ENCODE measurements at places on chromosomes 3 and 15.

GRCh38 chr15:71501344-71502076, 308.8 kb upstream of the NR2E3 start:
- DNase-seq = no peak

GRCh38 chr15:77753281-77753873, 120.7 kb upstream of the LINGO1 start:
- DNase-seq = no peak

DNA sequence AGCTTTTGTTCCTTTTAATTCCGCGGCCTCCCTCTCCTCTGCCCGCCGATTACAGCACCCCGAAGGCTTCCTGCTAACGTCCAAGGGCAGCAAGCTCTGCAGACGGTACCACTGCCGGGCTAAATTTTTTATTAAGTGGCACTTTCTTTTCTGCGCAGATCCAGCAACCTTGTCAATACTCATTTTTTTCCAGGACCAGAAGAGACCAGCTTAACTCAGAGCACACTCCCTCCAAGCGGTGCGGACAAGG, 542 bp upstream of the MEIS2 start:
- no peak for DNase-seq

GRCh38 chr3:95272781-95273180, 1209.9 kb downstream of the NSUN3 start:
- DNase-seq = no peak

DNA sequence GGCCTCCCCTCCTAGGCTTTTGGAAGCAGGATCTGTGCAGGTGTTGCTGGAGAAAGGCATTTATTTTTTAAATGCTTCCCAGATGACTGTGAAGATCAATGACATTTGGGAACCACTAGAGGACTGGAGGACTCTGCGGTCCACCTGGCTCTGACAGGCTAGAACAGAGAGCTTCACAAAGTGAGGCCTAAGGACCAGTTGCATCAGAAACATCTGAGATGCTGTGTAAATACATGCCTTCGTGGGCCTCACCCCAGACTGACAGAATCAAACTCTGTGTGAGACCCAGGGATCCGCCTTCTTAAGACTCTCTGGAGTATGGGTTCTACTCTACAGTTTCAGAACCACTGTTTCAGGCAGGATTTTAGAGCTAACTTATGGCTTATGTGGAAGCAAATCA, 105.0 kb upstream of the ICE2 start:
- DNase-seq = no peak

- no peak for DNase-seq
These were observed 862 bp upstream of the MAN2A2 start for GRCh38 chr15:90902040-90902839.

- DNase-seq = peak; percentile 29
These were observed 6.5 kb upstream of the TM4SF18 start for GRCh38 chr3:149339931-149340309.

GRCh38 chr15:29029651-29030195, 143.9 kb downstream of the APBA2 start:
- no peak for DNase-seq

GRCh38 chr3:21955406-21955805, 204.4 kb upstream of the ZNF385D start:
- DNase-seq = no peak

GRCh38 chr3:183857863-183858262, 26.8 kb downstream of the PARL start:
- DNase-seq = no peak

- no peak for DNase-seq
These were observed 76.2 kb upstream of the ADAMTS9 start for GRCh38 chr3:64763980-64764379.

DNA sequence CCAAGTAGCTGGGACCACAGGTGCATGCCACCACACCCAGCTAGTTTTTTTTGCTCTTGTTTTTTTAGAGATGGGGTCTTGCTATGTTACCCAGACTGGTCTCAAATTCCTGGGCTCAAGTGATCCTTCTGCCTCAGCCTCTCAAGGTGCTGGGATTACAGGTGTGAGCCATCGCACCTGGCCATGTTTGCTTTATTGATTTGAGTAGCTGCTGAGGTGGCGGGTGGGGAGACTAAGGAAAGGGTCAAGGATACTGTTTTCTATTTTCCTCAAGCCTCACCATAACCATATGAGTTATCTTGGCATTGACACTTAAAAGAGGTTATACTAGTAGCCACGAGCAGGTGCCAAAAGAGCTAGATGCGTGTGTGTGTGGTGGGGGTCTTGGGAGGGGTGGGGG, 39.0 kb downstream of the CYFIP1 start:
- no peak for DNase-seq

DNA sequence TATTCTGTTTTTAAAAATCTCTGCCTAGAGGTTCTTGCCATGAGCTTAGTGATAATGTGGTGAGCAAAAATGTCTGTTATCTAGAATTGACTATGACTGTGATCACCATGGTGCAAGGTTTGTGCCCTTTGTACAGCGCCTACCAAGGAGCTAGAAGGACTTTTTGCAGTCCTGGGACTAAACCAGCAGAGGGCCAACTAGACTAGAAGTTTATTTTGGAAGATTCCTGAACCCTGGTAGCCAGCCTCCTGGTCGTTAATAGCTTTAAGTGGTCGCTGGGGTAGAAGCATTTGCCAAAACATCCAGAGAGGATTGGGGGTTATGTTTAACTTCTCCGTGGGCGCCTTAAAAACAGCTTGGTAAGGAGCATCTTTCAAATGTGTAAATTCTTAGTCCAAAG, 7.8 kb downstream of the SCG5 start:
- no peak for DNase-seq

- DNase-seq = no peak
These were observed 215.5 kb downstream of the NR1D2 start for GRCh38 chr3:24160424-24161095.

DNA sequence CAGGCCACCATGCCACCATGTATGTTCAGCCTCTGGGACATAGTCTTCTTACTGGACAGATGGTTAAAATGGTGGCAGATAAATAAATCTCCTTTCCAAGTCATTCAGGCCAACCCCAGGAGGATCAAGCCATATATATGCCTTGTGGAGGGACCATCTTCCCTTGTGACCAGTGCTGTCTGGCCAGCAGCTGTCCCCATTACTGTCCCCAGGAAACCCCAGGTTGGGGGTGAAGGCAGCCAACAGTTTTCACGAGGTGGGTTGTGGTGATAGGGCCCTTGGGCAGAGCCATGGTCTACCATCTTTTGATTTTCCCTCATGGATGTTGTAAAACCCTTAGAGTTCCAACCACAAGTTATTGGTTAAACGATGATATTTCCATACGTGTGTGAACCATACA, 48.7 kb upstream of the PCSK6 start:
- DNase-seq = no peak

DNA sequence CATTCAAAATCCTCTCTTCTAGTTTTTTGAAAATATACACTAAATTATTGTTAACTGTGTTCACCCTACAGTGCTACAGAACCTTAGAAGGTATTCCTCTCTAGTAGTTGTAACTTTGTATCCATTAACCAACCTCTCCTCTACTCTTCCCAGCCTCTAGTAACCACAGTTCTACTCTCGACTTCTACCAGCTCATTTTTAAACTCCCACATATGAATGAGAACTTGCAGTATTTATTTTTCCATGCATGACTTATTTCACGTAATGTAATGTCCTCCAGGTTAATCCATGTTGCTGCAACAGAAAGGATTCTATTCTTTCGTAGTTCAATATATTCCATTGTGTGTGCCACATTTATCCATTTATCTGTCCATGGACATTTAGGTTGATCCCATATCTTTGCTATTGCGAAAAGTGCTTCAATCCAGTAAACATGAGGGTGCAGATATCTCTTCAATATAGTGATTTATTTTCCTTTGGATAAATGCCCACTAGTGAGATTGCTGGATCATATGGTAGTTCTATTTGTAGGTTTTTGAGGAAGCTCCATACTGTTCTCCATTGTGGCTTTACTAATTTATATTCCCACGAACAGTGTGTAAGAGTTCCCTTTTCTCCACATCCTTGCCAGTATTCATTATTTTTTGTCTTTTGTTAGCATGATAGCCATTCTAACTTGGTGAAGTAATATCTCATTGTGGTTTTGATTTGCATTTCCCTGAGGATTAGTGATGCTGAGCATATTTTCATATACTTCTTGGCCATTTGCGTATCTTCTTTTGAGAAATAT, 113.7 kb upstream of the SMAD3 start:
- no peak for DNase-seq

DNA sequence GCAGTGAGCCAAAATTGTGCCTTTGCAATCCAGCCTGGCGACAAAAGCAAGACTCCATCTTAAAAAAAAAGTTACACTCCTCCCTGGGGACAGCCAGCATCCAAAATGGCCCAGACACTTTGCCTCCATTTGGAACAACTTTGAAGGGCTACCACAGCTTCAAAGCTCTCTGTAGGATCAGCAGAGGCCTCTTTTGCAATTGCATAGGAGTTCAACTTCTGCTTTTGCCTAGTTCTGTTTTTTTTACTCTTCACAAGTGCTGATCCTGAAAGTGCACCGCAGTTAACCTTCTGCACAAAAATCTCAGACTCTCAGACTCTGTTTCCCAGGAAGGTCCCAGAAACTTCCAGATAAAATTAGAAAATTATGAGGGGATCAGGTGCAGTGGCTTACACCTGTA, 25.2 kb upstream of the SLC4A7 start:
- DNase-seq = no peak

GRCh38 chr15:22961762-22962161, 18.4 kb downstream of the CYFIP1 start:
- no peak for DNase-seq

DNA sequence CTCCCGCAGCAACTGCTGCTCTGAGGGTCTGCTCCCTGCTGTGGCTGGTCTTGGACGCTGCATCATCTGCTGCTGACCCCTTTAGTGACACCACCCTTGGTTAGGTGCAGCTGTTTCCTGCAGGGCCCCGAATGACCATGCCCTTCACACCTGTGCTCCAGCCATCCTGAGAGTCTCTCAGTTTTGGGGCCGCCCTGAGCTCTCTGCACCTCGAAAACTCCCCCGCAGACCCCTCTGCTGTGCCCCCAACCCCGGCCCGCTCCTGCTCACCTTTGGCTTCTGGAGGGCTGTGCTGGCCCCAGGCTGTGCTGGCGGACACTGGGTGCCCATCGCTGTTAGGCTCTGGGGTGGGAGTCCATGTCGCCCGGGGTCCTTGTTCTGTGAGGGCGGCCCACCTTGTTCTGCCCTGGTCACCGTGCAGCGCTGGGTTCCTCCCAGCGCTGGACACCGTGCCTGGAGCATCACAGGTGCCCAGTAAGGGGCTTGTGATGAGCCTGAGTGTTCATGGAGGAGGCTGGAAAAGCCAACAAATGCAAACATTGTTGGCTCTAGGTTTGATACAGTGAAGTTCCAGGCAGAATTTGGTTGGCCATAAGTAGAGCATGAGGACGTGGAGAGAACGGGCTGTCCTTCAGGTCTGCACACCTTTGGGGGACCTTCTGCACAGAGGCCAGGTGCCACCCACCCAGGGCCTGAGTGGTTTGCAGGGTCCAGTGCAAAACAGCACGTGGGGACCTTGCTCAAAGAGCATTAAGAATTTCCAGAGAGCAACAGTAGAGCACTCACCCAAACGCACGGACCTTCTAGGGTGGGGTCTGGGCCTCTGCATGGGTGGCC, 12.3 kb downstream of the ABTB1 start:
- no peak for DNase-seq

GRCh38 chr15:92714077-92714476, 58.5 kb upstream of the FAM174B start:
- DNase-seq = no peak

DNA sequence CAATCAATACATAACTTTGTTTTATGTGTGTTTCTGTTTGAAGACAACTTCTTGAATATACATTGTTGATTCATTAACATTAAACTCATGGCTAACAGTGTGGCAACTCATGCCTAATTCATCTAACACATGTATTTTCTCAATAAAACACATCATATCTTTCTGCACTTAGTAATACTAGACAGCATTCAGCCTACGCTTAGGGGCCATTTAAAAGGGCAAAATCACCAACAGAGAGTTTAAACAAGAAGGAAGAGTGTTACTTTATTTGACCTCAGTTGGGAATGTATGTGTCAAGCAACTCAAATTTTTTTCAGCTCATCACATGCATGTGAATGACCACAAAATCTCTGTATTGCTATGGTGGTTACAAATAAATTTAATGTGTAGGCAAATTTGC, 128.8 kb upstream of the AADACL2 start:
- DNase-seq = no peak

GRCh38 chr3:69842789-69843188, 103.5 kb downstream of the MITF start:
- no peak for DNase-seq

- no peak for DNase-seq
These were observed 83.9 kb downstream of the PPARG start for GRCh38 chr3:12372741-12373280.

DNA sequence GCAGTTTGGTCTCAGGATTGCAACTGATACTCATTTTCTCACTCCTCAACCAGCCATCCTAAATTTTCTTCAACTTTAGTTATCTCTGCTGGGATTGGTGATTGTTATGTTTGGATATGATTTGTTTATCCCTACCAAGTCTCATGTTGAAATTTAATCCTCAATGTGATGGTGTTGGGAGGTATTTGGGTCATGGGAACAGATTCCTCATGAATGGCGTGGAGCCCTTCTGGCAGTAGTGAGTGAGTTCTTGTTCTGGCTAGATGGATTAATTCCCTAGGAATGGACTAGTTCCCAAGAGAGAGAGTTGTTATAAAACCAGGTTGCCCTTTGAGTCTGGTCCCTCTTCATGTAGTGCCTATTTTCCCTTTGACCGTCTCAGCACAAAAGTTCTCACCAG, 399.9 kb downstream of the SQOR start:
- DNase-seq = no peak

DNA sequence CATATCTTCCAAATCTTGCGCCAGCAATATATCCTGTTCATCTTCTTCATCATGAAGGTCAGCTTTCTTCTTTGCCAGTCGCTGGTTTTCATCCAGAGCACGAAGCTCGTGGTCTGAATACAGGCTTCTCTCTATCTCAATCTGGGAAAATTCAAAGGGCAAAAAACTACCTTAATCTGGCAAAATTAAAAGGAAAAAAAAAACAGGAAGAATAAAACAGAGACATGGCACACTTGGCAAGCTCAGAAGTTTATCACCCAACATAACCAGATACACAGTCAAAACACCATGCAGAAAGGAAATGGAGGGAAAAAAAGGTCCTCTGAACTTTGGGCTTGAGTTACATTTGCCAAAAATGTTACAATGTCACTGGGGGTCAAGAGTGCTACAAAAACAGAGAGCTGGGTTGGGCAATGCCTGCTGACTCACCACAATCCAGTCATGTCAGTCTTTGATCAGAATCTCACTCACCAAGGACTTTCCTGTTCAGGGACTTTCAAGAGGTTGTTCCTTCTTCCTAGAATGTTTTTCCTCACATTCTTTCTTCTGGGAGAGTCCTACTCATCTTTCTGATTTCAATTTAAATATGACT, 1.5 kb downstream of the MRPL46 start:
- DNase-seq = no peak

Data from omental fat pad (tissue), 4 donors.